ENCODE measurements at places on chromosomes 3 and 15.

GRCh38 chr15:92840149-92840548 lies 60.0 kb upstream of the CHD2 start:
- no peak for DNase-seq

GRCh38 chr3:36142746-36143145 lies 237.6 kb upstream of the STAC start:
- no peak for DNase-seq

DNA sequence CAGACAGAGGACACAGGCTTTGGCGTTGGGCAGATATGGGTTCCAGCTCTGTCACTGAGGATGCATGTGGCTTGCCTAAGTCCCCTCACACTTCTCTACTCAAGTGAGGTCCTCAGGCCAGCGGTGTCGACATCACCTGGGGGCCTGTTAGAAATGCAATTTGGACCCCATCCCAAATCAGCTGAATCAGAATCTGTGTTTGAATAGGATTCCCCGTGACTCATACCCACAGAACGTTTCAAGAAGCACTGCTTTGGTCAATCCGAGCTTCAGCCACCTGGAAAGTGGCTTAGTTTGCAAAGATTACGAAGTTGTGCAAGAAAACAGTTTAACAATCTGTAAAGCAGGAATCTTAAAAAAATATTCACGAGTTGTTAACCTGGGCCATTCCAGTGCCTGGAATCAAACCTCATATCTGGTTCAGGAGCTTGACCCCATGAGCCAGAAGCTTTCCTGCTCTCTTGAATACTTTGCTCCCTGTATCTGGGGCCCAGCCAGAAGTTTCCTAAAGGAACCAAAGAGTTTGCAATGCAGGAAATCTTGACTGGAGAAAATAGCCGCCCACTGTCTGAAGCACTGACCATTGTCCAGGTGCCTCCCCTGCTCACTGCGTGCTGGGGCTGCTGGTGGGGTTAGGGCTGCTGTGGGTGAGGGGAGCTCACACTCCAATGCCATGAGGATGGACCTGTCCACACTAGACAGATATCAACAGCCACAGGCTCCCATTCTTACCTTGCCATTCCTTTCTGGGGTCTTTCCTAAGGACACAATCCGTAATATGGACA lies 208.5 kb upstream of the LINGO1 start:
- no peak for DNase-seq

GRCh38 chr3:154129625-154130024 lies 8.4 kb downstream of the ARHGEF26 start:
- DNase-seq = no peak

Data from stimulated activated naive B cell treated with anti-CD40 and anti-IgM and Interleukin-4, amounts not matched to agents 10 μg/mL and 1 μg/mL and 100 μg/mL, for 72 hours (primary cell).